ENCODE measurements at places on chromosomes 3 and 15.

GRCh38 chr15:36832774-36833463 is 253.5 kb downstream of the CDIN1 start:
- DNase-seq = no peak

DNA sequence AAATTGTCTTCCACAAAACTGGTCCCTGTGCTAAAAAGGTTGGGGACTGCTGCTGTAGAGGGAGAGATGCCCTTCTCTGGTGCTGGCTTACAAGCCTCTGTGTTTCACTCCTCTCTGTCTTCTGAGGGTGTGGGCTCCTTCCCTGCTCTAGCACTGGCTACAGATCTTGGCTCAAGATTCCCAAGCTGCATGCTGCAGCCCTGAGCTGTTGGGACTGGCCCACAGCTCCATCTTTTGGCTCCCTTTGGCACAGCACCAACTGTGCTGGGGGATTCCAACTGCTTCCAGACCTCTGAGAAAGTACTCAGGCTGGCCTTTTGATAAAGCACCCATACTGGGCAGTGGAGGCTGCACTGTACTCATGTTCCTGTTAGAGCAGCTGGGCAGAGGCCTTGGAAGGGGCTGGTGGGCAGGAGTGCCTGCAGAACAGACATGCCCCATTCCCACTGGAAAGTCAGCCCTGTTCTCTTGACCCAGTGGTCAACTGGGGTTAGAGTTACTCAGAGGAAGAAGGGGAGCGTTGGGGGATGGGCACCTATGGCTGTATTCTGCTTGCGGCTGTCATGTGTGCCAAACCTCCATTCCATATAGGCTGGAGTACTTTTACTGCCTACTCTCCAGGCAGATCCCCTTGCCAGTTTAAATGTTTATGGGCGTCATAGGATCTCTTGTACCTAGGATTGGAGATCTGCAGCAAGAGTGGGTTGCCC is 55.7 kb downstream of the GALK2 start:
- DNase-seq = no peak

DNA sequence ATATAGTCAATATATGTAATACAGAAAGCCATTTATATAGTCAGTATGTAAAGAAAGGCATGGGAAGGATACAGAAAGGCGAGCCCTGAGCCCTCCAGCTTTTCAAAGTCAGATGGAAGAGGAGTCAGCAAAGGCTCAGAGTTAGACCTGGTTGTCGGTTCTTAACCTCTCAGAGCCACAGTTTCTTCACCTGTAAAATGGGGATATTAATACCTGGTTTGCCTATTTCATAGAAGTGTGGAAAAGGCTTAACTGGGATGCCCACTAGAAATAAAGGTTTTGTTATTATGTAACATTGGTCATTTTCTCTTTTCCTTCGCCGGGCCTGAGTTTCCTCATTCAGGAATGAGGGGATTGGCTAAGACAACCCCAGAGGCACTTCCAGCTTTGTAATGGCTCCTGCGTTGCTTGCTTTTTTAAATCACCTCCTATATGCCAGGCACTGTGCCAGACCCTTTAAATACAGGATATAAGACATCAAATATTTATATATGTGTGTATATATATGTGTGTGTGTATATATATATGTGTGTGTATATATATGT is 2.4 kb downstream of the CRELD1 start:
- no peak for DNase-seq

- no peak for DNase-seq
These were observed 181.4 kb upstream of the UBE2E1 start for GRCh38 chr3:23624305-23624704.

DNA sequence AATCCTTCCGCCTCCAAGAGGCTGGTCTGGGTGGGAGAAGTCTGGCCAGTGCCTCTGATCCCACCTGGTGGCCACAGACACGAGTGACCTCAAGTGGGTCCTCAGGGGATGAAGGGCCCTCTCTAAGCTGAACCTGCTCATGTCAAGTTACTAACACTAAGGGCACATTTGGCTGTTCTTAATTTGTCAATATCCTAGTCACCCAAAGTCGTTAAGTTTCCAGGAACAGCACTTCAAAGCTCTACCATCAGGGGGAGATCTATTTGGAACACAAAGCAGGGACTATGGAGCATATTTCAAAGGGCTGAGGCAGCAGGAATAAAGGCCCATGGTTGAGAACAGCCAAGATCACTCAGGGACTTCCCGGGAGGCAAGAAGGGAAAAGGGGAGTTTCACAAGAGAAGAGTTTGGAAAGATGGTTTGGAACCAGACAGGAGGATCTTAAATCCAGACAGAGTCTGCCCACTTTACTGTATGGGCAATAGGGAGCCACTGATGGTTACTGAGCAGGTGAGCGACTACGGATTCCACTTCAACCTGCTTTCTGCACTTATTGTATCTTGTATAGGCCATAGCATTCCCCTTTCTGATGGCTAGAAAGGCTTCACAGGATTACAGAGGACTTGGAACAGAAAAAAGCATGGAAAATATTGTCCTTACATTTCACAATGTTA is 13.7 kb downstream of the OXTR start:
- no peak for DNase-seq

DNA sequence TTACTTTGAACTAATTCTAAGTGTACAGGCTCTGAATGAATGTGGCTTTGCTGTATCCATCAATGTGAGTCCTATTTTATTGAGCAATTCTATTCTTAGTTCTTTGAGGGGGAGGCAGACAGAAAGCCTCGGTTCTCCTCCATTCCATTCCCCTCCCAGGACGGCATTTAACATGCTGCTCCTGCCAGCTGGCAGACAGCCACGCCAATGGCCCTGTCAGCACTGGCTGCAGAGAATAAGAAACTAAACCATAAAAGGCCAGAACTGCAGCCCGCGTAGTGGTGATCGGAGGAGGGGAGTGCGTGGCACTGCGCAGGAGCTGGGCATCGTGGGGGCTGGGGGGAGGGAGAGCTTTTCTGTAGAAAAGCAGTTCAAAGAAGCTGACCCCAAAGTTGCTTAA is 76.0 kb upstream of the HACD2 start:
- no peak for DNase-seq

GRCh38 chr15:70503073-70503745 is 260.1 kb downstream of the UACA start:
- no peak for DNase-seq

GRCh38 chr3:28940530-28940929 is 340.3 kb upstream of the RBMS3 start:
- DNase-seq = no peak

DNA sequence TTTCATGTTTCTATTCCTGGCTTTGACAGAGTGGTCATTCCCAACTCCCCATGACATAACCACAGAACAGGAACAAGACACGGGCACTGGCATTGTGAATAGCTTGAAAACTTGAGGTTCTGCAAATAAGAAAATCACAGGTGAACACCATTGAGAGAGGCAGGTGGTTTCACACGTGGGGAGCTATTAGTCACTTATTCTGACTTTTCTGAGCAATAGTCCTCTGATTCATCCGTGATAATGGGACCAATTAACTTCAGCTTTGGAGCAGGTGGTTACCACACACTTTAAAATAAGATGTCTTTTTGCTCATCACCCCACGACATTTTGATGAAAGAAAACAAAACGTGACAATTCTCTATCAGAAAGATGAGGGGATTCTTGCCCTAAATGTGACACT is 224.7 kb downstream of the KLF13 start:
- DNase-seq = no peak

DNA sequence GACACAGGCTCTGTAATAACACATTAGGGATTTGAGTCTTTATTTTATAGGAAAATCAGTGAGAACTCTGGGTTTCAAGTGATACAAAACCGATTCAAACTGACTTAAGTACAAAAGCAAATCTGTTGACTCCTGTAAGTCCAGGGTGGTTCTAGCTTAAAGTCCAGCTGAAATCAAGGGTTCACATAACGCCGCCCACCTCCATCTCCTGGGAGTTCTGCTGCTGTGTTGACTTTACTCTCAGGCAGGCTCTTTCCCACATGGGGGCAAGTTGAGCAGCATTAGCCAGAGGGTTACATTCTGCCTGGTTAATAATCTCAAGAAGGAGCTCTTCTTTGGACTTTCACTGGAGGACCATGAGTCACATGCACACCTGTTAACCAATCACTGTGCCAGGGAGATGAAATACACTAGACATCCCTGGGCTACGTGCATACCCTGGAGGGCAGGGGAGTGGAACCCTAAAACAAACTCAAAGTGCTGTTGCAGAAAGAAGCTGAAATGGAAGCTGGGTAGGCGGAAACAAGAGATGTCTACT is 9.7 kb upstream of the RNF7 start:
- DNase-seq = no peak

DNA sequence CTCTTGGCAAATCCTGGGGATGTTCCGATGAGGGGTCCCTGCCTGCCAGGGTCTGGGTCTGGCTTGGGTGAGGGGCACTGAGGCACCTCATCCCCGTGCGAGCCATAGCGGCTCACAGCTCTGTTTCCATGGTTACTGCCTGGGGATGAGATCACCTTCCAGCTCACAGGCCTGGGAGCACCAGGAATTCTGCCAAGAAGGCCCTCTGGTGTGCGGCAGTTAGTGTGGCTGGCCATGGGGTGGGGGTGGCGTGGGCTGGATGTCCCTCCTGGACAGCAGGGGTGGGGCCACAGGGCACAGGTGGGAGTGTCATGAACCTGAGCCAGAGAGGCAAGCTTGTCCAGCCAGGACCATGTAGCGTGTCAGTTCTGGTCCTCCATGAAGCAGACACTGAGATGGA is 22.1 kb upstream of the PRR23E start:
- no peak for DNase-seq

DNA sequence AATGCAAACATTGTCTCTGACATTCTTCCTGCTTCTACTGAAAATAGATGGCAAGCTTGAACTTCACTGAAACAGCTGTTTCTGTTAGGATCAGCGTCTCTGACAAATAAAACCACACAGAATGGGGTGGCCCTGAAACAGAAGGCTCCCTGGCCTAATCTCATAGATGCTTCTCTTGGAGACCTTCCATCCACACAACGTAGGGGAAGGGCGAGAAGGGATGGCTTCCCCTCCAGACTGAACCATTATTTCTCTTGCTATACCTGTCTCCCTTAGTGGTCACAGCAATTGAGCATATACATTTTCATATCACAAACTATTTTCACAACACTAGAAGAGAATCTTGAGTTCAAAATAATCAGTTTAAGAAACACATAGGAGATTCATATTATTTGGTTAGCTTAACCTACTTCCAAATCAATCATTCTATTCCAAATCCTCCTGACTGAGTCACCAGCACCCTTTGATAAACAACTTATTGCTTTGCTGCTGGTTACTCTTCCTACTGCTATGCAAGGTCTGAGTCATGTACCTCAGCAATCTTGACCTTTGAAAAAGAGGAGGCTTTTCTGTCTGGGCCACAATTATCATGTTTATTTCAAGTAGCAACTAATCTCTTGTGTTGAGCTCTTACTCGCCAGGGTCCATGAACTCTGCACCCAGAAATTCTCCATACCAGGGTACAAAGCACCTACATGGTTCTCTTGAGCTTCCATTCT is 45.5 kb downstream of the CBLB start:
- no peak for DNase-seq

DNA sequence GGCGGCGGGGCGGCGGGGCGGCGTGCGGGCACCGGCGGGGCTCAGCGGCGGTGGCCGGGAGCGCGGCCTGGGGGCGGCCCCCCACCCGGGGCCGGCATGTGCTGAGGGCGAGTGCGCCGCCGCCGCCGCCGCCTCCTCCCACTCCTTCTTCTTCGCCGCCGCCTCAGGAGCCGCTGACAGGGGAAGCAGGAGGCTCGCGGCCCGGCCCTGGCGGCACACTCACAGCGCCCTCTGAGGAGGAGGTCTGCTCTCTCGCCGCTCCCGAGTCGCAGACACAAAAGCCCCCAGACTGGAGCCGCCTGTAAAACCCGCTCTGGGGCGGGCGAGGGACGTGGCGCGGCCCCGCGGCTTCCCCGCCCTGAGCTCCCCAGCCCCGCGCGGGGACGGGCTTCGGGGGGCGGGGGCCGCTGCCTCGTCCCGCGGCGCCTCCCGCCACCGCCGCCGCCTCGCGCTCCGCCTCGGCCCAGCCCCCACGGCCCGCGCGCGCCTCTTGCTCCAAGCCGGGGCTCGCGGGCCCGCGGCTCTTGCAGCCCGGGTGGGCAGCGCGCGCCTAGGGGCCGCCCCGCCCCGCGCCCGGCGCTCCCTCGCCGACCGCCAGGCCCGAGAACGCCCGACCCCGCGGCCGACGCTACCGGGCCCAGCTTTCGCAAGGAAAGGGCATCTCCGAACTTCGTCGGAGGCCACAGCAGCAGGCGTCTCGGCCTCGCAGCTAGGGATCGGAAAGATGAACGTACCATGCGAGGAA is at the start of gene PYGO1:
TSS of gene PYGO1 (minus strand) at position 276 of the 745 bp plus-strand sequence. CDS start 462 bp downstream, outside the sequence.
- DNase-seq = peak; percentile 28

DNA sequence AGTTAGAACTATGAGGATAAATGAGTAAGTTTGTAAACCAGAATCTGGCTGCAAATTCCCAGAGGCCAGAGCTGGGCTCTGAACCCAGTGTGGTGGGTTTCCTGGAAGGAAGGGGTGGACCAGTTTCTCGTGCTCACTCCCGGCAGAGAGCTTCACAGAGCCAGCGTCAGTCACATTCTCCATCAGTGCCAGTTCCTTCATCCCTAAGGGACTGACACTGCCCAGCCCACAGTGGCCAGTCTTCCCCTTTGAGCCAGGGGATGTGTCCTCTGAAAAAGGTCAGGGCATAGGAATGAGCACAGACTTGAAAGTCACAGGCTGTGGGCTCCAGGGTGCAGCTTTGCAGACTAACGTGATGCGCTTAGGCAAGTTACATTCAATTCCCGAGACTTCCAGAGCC is 135.8 kb upstream of the HACD2 start:
- no peak for DNase-seq

- no peak for DNase-seq
These were observed 36.2 kb upstream of the LDHAL6B start for GRCh38 chr15:59170295-59171066.

DNA sequence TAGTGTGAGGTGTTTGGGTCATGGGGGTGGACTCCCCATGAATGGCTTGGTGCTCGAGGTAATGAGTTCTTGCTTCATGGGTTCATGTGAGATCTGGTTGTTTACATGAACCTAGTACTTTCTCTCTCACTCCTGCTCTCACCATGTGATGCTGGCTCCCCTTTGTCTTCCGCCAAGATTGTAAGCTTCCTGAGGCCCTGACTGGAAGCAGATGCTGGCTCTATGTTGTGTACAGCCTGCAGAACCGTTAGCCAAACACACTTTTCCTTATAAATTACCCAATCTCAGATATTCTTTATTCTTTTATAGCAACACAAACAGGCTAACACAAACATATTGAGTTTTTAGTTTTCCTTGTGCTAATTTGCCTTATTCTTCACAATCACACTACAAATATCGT is 3.2 kb upstream of the CSPG5 start:
- DNase-seq = no peak

- no peak for DNase-seq
These were observed 23.7 kb upstream of the C2CD4B start for GRCh38 chr15:62188744-62189143.

GRCh38 chr3:79587150-79587549 is 180.6 kb downstream of the ROBO1 start:
- DNase-seq = no peak

DNA sequence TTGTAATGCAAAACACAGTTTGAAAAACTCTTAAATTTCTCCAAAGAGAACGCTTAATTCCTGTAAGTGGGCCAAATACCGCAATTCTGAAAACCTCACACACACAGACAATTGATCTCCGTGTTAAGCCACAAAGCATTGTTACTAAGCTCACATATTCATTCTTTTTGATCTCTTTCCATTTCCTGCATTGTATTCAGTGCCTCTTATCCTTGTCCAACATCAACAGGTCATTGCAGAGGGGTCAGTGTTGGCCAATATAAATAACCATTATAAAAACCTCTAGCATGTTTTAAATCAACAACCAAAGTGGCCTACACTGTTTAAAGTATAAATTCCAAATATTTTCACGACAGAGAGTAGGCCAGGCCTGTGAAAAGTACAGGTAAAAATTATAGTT is 171.1 kb downstream of the PDZRN3 start:
- DNase-seq = no peak
